Myocyte (in vitro differentiated cells): ENCODE measurements at places on chromosomes 6 and 20.

DNA sequence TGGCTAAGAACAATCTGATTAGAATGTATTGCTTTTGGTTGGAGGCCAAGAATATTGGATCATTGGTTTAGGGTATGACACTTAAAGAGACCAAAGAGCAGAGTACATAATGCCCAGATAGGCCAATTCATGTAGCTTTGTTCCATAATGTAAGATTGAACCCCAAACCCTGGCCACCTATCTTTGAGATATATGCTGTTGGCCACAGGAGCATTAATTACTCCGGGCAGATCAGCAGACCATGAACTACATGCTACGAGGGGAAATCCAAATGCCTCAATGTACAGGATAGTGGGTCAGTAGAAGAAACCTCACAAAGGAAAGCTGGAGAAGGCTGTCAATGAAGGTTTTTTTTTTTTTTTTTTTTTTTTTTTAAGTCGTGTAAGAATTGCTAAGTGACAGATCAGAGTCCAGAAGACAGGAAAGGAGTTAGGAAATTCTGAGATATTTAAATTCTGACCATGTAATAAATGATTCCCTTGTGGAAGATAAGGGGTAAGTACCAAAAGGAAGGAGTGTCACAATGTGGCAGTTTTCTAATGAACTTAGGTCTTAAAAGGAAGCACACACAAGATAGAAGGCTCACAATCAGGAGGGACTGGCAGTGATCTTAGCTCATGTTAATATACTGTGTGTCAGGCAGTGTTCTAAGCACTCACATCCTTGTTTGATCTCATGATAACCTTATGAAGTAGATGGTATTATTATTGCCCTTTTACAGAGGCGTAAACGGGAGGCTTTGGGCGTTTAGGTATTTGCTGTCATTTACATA, 61.4 kb downstream of the CARMIL1 start:
- DNase-seq, result no peak

DNA sequence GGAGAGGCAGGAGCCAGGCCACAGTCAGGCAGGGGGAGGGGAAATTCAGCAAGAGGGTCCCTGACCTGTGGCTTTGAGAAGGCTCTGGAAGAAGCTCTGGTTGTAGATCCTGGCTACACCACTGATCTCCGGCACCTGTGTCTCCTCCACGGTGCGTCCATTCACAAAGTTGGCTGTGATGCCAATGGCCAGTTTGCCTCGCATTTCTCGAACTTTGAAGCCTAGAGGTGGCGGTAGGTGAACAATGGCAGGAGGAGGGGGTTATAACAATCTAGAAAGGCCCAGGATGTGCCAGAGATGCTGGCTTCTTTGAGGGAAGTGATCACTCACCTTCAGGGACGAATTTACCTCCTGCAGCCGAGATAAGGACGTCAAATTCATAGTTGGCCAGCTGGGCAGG, 3.4 kb downstream of the MICAL1 start:
- no peak for DNase-seq

DNA sequence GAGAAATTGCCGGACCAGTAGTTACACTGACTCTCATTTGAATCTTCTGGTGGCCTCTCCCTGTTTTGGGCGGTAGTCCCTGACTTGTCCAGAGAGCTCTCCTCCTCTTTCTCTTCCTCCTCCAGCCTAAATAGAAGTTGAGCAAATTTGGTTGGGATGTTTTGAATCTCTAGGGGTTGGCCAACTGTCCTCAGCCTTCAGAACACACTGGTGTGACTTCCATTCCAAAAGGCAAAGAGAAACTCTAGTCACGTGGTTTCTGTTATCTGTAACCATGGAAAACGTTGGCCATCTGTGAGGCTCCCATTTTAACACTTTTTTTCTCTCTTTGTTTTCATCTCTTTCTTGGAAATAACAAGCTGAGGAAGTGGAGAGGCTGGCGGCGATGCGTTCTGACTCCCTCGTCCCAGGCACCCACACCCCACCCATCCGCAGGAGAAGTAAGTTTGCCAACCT, 275.3 kb downstream of the TBC1D7 start:
- no peak for DNase-seq

- no peak for DNase-seq
Observed at GRCh38 chr6:148521586-148521985, 178.9 kb downstream of the SASH1 start.

- DNase-seq, result no peak
Observed at GRCh38 chr6:151807513-151808370, at the start of gene ESR1. Gene ESR1 (plus strand): TSS chr6:151807682. CDS start chr6:151807913, 231 bp downstream.
